ENCODE measurements at places on chromosomes 2 and 18.

DNA sequence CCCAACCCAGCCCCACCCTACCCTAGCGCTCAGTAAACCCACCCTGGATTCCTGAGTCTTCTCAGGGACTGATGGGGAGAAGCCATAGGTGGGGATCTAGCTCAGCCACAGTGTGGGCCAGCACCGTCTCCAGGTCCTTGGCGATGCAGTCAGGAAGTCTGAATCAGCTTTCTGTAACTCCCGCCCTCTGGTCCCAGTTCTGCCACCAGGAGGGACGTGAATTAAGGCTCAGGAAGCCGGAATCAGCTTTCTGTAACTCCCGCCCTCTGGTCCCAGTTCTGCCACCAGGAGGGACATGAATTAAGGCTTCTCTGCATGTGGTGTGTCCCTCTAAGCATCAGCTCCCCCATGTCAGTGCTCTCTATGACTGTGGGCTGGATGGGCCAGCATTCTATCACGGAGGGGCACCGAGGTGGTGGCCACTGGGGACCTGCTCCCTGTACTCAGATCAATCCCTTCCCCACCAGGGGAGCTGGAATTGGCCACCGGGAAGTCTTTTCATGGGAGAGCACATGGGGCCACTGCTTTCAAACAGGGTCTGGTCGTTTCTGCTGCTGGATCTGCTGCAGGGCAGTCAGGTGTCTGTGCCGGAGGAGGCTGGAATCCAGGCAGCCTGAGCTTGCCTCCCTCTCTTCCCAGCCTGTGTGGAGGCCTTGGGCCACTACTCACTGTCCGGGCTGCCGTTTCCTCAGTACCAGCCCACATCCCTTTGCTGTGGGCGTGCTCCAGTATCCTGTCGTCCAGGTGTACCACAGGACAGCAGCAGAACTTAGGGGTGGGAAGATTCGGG, 24.7 kb downstream of the ASB18 start:
- DNase-seq: no peak

- DNase-seq: peak; percentile 67
Observed at GRCh38 chr18:7817575-7818230, 250.6 kb downstream of the PTPRM start.

DNA sequence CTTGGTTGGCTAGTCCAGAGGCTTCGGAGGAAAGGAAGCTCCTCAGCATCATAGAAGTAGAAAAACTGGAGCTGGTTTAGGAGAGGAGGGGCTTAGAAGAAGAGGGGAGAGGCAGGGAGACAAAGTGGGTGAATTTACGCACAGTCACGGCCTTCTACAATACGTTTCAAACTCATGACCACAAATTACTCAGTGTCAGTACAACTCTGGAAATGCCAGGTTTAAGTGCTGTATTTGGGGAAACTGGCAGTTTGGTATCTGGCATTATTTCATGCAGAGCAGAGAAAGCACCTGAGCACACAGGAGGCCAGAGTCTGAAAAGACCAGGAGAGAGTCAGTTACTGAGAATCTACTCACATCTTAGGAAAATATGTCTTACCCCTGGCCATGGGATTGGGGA, 55.4 kb downstream of the XRCC5 start:
- DNase-seq: no peak

DNA sequence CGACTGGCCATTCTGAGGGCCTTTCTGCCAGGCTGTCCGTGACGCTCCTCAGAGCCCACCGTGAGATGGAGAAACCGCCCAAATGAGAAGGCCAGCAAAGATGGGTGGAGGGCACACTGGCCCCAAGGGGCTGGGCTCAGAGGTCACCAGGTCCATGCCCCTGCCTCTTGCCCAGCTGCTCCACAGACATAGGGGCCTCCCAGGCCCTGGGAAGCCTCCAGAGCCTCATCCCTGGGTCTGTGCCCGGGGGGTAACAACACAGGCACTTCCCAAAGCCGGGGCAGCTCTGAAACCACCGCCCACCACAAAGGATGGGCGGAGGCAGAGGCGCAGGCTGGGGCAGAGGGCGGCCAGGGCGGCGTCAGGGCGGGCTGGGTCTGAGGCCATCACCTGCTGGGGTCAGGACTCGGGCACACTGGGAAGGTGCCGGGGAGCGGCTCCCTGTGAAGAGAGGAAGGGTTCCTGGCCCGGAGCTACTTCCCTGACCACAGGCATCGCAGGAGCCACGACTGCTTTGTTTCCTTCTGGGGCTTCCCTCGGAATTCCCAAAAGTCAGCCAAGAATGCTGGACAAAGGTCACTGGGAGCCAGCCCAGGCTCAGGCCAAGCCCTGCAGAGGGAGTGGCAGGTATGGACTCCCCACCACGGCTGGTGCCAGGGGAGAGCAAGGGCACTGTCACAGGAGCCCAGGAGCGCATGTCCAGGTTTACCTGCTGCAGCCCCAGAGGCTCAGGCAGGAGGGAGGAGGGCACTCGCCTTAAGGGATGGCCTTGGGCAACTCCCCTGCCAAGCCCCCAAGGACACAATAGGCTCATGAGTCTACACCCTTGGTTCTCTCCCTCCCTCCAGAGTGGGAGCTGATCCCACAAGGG, 9.4 kb downstream of the CYP26B1 start:
- DNase-seq: no peak

DNA sequence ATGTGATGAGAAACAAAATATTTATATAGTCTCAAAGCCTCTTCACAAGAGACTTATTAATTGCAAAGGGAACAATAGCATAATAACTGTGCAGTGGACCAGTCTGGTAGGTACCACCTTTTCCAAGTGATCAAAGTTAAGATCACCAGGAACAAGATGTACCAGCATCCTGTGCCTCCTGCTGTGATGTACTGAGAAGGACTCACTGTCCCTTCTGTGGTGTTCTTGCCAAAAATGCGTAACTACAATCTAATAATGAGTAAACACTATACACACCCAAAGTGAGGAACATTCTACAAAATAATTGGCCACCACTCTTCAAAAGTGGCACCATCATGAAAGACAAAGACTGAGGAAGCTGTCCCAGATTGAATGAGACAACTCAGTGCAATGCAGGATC, 14.5 kb downstream of the GNLY start:
- DNase-seq: no peak

GRCh38 chr18:50638016-50638883, 78.4 kb downstream of the MAPK4 start:
- DNase-seq: no peak

DNA sequence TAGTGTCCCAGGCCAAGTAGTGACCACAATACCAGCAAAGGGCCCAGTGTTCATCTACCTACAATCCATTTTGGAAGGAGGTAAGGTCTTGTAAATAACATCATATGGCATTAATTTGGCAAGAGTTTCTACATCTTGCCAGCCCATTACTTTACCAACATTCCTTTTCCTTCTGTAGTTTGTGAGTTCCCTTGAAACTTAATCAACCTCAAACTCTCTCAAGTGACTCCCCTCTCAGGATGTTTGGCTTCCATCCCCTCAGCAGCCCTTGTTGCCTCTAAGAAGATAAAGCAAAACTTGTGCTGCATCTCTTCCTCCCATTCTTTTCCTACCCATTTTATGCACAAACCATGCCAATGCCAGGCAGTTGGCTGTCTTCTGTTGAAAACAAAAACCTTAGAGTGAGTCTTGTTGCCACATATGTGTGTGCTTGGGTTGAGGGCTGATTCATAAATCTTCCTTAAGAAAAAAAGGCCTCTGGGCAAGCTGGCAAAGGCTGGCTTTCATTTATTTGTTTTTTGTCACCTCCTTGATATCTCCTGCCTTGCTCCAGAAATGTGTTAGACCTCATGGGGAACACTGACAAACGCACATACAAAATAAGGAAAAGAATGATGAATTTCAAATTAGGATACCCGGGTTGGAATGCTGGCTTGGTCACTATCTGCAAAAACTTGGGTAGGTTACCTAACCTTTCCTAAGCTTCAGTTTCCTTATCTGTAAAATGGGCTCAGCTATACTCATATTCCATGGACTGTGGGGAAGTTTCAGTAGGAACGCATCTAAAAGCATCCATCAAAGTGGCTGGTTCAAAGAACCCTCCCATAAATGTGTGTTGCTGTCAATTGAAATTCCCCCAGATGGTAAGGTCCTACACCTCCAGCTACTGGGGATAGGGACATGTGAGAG, 29.4 kb upstream of the ST3GAL5 start:
- DNase-seq: no peak

- DNase-seq: no peak
Observed at GRCh38 chr2:53508667-53509066, 258.9 kb upstream of the CHAC2 start.

- DNase-seq: no peak
Observed at GRCh38 chr2:63424329-63425078, 163.8 kb downstream of the WDPCP start.

DNA sequence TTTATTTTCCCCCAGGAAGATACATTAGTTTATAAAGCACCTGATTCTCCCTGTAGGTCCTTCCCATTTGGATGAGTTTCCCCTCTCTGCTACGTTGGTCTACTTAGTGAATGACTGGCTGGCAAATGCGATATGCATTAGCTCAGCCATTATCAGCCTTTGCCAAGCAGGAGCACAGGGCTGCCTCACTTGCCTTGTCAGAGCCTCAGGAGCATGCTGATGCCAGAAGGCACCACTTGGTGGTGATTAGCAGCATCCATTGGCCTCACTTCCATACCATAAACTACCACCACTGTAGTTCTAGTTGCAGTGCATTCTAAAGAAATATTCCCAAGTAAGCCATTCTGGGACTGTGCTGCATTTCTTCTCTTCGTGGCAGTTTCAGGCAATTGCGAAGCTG, 442.8 kb upstream of the CHST9 start:
- DNase-seq: no peak

- DNase-seq: peak; percentile 82
Observed at GRCh38 chr18:63317982-63318888, 1.3 kb downstream of the BCL2 start.

- no peak for DNase-seq
Observed at GRCh38 chr2:217394510-217395351, 534.9 kb upstream of the TNP1 start.

DNA sequence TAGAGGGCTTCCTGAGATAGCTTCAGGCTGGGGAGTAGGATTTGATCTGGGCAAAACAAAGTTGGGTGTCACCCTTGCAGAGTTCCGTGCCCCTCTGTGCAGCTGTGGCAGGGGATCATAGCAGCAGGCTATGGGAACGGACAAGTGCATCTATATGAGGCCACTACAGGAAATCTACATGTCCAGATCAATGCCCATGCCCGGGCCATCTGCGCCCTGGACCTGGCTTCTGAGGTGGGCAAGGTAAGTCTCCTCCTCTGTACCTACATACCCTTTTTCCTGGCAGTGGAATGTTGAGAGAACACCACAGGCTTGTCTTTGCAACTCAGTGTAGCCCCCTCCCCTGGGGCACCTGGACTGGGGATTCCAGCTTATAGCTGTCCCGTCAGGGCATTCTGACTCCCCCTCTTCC, 3.5 kb downstream of the WDR54 start:
- DNase-seq: no peak

- DNase-seq: no peak
Observed at GRCh38 chr2:240340361-240340761, 95.1 kb upstream of the GPC1 start.

DNA sequence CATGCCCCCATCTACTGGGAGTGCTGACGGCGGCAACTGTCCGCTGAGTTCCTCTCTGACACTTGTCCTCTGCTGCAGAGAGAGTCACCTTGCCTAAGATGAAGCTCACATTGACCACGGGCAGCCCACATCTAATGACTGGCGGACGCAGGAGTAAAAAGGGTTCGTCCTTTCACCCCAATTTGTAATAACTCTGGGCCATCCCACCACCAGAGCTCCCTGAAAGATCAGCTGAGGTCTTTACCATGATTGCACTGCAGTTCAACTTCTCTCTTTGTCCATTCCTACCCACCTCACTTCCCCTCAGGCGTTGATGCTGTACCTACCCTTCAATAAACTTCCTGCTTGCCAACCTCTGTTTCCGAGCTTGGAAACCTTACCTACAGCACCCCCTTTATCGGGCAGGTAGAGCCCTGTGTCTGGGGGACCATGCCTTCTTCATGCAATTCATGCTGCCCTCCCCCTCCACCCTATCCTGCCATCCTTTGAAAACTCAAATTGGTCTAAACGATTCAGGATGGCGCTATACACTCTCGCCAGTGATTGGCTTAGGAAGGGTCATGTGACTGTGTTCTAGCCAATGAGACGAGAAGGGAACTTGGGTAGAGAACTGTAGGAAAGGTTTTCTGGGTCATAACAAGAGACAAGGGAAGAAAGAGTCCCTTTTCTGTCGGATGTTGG, 10.3 kb upstream of the B3GNT2 start:
- no peak for DNase-seq

- DNase-seq: no peak
Observed at GRCh38 chr18:3967359-3968180, 487.5 kb downstream of the DLGAP1 start.

DNA sequence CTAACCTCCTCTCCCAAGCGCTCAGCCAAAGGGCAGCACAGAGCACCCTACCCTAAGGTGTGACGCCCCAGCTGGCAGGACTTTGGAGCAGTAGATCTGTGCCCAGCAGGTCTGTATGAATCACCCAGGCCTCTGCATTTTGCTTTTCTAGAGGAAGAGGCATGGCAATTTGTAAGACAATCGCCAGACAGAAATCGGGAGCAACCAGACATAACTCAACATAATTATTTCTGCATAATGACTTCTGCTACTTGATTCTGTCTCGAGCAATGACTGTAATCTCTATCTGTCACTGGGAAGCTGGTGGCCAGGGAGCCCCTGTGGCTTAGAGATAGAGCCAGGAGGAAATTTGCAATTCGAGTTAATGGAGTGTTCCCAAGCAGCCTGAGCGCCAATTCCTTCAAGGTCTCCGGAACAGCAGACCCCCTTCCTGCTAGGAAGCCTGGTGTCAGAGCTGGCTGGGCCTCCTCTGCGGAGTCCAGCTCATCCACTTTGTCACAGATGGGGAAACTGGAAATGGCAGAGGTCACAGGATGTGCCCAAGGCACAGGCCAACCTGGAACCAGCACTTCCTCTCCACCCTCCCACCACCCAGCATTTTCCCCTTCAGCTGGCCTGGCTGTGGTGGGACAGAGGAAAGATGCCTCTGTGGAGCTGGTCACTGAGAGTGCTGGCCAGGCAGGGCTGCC, 55.0 kb downstream of the ODC1 start:
- DNase-seq: no peak

DNA sequence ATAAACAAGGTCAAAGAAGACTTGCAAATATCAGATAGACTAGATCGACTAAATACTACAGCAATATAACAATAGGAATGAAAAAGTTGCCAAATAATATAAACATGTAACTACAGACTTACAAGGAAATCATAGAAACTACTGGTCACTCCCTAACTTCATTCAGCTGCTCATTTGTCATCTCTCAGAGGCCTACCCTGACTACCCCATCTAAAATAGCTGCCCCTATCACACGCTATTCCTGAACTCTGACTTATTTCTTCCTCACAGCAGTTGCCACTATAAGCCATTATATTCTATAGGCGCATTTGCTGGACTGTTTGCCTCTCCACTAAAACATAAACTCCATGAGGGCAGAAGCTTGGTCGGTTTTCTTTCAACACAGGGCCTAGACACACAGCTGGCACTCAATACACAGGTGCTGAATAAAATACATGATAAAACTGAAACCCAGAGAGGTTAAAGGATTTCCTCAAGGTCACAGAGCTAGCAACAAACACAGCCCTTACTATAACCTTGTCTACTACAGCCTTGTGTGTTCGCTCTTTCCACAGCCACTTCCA, 1.8 kb downstream of the STRN start:
- no peak for DNase-seq
